Cardiac muscle cell (in vitro differentiated cells and primary cell): ENCODE measurements at places on chromosomes 12 and 14. TPM values are rescaled to one million over a fixed set of nuclear protein-coding genes. Genes with fewer than 3 reads are reported as not detected.

GRCh38 chr12:123384994-123385376 is 1.1 kb downstream of the KMT5A start:
- peak overlapping the region; percentile 62 for H3K4me3 ChIP-seq
- DNase-seq = peak; percentile 66
- peaks cover 10% of the 10 kb centered on the region for H3K4me1 ChIP-seq
- no peak overlapping the region for H3K27ac ChIP-seq
- H3K36me3 ChIP-seq = no peaks in the 10 kb centered on the region

DNA sequence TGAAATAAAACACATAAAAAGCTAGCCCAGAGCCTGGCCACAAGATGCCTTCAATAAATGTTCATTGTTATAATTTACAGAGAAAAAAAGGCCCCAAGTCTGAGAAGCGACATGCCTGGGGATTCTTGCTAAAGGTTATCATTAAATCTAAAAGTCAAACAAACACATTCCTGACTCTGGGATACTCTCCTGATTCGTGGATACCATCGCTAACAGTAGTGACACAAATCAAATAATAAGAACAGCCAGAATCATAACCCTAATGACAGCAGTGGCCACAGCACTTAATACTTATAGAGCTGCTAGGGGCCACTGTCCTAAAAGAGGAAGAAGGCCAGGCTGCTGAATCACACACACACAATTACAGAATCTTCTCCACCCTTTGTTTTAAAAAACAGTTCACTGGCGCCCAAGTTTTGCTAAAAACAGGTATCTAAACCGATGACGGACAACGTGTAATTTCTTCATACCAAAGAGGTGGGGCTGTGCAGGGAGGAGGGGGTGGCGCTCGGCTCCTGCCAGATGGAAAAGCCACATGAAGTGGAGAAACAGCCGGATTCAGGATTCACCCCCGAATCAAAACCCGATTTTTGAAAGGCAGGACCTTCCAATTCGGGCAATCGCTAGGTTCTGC is 1.2 kb downstream of the CLIP1 start:
- peak; percentile 58 for DNase-seq
- H3K4me1 ChIP-seq = peaks cover 17% of the 10 kb centered on the region
- peak overlapping the region; percentile 74 for H3K4me3 ChIP-seq
- H3K27me3 ChIP-seq = no peaks in the 10 kb centered on the region

- peak overlapping the region; percentile 94 for H3K4me3 ChIP-seq
- no peaks in the 10 kb centered on the region for H3K36me3 ChIP-seq
- peak overlapping the region; percentile 87 for H3K27ac ChIP-seq
- DNase-seq = no peak
- peaks cover 22% of the 10 kb centered on the region for H3K4me1 ChIP-seq
- H3K27me3 ChIP-seq = no peaks in the 10 kb centered on the region
These were observed 2.2 kb downstream of the PAWR start for GRCh38 chr12:79688376-79689060.

GRCh38 chr12:15230137-15230536 is 8.9 kb upstream of the RERG start:
- H3K4me1 ChIP-seq = no peaks in the 10 kb centered on the region
- H3K27me3 ChIP-seq = peaks cover 10% of the 10 kb centered on the region
- H3K36me3 ChIP-seq = no peaks in the 10 kb centered on the region
- no peak overlapping the region for H3K27ac ChIP-seq
- no peak overlapping the region for H3K4me3 ChIP-seq

GRCh38 chr12:6377667-6377994 is 2.3 kb upstream of the SCNN1A start:
- no peak overlapping the region for H3K27ac ChIP-seq
- H3K27me3 ChIP-seq = peaks cover 25% of the 10 kb centered on the region
- no peak for DNase-seq
- H3K36me3 ChIP-seq = no peaks in the 10 kb centered on the region
- H3K4me3 ChIP-seq = no peak overlapping the region
- peaks cover 13% of the 10 kb centered on the region for H3K4me1 ChIP-seq

DNA sequence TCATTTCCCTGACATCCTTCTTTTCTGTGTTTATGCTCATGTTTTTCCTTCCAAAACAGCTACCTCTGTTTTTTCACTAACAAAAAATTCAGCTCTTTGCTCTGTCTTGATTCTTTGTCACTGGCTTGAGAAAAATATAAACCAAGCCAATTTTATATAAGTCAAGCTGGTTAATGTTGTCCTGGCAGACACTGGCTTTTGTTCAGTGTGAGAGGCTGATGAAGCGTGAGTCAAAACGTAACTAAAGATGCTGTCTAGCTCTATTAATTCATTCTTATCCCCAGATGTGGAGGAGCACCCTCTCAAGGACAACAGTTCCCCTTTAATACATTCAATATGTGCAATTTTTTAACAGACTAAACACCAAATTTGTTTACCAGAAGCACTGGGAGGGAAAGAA is 15.8 kb downstream of the TSPAN8 start:
- no peak overlapping the region for H3K27ac ChIP-seq
- no peaks in the 10 kb centered on the region for H3K4me1 ChIP-seq
- no peaks in the 10 kb centered on the region for H3K27me3 ChIP-seq
- no peak for DNase-seq
- H3K4me3 ChIP-seq = no peak overlapping the region

GRCh38 chr14:100660498-100660881 is 66.2 kb upstream of the DLK1 start:
- H3K27me3 ChIP-seq = peaks cover 2% of the 10 kb centered on the region
- no peak overlapping the region for H3K27ac ChIP-seq
- no peaks in the 10 kb centered on the region for H3K4me1 ChIP-seq
- no peak overlapping the region for H3K4me3 ChIP-seq

GRCh38 chr12:6038160-6038559 is 86.3 kb downstream of the VWF start:
- peak; percentile 85 for DNase-seq
- no peaks in the 10 kb centered on the region for H3K27me3 ChIP-seq
- H3K27ac ChIP-seq = no peak overlapping the region
- no peaks in the 10 kb centered on the region for H3K36me3 ChIP-seq
- no peaks in the 10 kb centered on the region for H3K4me1 ChIP-seq

DNA sequence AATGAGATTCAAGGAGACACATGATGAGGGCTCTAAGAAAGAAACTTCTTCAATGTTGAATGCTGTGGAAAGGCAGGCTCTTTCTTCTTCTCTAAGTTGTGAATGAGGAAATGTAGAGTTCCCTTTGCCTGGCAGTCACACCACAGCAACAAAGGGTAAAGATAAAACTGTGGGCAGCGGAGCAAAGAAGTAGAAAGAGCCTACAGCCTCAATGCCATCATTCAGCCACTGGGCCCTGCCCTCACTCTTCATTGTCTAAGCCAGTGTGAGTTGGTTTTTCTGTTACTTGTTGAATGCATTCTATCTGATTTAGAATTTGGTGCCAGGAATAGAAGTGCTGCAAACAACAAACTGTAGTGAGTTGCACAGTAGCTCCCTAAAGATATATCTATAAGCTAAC is 12.2 kb downstream of the SDR9C7 start:
- no peak overlapping the region for H3K4me3 ChIP-seq
- no peak for DNase-seq

- no peak overlapping the region for H3K27ac ChIP-seq
- no peaks in the 10 kb centered on the region for H3K27me3 ChIP-seq
- peaks cover 4% of the 10 kb centered on the region for H3K4me1 ChIP-seq
- no peak for DNase-seq
These were observed 17.7 kb downstream of the STXBP6 start for GRCh38 chr14:25032092-25032784.

DNA sequence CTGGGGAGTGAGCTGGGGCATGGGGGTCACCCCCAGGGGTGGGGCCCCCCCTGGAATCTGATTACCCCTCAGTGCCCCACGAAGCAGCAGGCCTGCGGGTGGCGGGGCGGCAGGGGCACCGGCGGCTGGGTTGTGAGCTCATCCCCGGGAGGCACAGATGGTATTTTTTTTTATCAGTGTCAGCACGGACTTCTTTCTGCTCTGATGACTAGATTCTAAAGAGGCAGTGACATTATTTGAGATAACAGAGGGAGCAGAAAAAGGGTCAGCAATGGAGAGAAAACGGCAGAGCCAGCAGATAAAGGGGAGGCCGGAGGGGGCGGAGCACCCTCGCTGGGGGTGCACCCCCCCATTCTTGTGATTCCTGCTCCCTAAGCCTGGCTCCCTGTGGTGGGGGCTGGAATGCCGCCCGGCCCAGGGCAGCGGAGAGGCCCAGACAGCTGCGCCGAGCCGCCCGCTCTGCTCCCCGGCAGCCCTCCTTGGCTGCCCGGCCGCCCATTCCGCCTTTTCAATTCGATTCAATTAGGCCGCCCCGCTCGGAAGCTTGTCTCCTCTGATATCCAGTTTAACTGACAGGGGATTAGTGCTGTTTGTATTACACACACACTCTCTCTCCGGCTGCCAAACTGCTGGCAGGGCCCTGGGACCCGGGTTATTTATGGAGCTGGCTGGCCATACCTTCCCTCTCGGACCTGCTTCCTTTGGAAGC is 32.9 kb downstream of the MVK start:
- no peaks in the 10 kb centered on the region for H3K27me3 ChIP-seq
- H3K4me1 ChIP-seq = peaks cover 23% of the 10 kb centered on the region
- DNase-seq = peak; percentile 38

DNA sequence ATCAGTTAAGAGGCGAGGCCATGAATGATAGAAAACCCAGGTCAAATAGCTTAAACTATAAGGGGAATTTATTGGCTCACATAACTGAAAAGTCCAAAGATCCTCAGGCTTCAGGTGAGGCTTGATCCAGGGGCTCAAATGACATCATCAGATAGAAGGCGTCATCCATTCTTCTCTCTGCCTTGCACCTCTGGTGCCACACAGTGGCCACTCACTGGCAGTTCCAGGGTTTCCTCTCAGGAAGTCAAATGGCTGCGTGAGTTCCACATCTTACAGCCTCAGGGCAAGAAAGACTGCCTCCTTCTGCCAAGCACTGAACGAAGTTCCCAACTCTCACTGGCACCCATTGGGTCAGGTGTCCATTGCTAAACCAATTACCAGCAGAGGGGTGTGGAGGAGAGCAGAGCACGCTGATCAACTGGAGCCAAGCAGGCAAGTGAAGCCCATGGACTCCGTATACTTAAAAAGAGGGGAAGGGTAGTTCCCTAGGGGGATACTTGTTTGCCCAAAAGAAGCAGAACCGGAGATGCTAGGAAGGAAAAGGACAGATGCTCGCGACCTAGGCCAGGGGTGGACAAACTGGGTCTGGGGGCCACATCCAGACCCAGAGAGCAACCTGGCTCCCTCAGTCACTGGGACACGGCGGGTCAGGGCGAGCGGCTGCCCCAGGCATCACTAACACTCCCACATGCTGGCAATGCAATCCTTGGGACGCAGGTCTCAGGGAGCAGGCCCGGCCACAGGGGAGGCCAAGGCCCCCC is 69.3 kb downstream of the SERPINA3 start:
- no peak overlapping the region for H3K27ac ChIP-seq
- no peaks in the 10 kb centered on the region for H3K27me3 ChIP-seq
- H3K36me3 ChIP-seq = no peaks in the 10 kb centered on the region
- no peaks in the 10 kb centered on the region for H3K4me1 ChIP-seq
- peak; percentile 67 for DNase-seq

DNA sequence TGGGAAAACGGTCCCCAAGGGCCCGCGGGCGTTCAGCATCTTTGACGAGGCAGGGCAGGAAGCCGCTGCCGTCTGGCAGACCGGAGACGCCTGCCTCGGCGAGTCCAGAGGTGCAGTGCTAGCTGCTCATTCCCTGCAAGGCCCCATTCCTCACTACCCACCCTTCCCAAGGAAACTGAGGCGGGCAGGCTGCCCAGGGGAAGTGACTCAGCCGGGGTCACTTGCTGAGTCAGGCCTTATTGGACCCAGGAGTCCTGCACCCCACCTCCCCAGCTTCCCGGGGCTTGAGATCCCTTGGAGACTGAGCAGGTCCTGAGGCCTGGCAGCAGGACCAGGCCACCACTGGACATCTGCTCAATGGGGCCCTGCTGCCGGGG is 3.7 kb downstream of the SH2B3 start:
- DNase-seq = peak; percentile 58
- H3K36me3 ChIP-seq = no peaks in the 10 kb centered on the region
- H3K4me3 ChIP-seq = no peak overlapping the region
- H3K27me3 ChIP-seq = no peaks in the 10 kb centered on the region

DNA sequence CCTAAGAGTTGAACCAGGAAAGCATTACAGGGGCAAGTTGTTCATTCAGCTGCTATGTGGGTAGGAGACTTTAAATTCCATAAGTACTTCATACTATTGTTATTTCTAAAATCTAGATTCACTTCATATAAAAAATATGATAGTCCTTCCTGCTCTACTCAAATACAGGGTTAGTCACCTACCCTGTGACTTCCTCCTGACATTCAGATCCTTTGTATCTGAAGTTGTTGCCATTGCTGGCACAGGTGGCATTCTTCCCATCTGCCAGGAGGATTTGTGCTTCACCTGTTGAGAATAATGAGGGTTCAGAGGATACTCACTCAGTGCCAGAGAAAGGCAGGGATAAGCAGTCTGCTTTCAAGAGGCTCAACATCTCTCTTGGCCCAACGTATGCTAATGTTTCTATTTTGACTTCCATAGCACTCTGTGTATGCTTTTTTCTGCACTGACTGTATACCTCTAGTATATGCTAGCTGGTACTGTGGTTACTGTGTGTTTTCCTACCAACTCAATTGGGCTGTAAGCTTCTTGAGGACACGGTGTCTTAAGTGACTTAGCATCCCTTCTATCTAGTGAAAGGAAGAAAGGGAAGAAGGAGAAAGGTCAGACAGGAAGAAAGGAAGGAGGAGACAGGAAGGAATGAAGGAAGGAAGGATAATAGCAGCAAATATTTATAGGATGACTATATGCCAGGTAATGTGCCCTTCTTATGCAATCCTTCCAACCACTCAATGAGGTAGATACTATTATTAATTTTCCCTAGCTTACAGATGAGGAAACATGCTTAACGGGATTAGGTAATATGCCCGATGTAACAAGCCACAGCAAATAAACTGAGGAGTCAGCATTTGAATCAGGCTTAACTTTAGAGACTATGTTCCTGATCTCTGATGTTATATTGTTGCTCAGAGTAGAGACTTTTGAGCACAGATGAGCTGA is 38.5 kb upstream of the FGF6 start:
- H3K4me1 ChIP-seq = no peaks in the 10 kb centered on the region
- no peak for DNase-seq
- no peak overlapping the region for H3K27ac ChIP-seq
- H3K4me3 ChIP-seq = no peak overlapping the region

- no peak for DNase-seq
- H3K27ac ChIP-seq = no peak overlapping the region
- H3K4me3 ChIP-seq = no peak overlapping the region
- no peaks in the 10 kb centered on the region for H3K4me1 ChIP-seq
These were observed 32.3 kb downstream of the MEG3 start for GRCh38 chr14:100857923-100858837.

DNA sequence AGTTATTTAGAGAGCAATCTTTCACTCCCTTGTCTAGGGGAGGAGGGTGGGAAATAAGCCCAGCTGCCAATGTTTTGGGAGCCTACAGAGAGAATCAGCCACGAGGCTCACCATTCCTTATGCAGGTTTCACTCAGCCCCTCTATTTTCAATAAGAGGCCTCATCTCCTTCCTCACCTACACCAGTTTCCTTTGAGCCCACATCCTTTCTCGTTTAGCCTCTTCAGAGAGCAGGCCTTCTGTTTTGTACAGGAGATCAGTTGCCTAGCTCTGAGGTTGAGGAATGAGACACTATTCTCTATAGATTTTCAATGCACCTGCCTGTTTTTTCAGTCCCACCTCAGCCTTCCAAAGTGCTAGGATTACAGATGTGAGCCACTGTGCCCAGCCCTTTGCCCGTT is 17.9 kb downstream of the SNAPC1 start:
- H3K27me3 ChIP-seq = no peaks in the 10 kb centered on the region
- no peak overlapping the region for H3K4me3 ChIP-seq
- no peak for DNase-seq

LUM gene
- 2.3 and 2.5 TPM in 2 replicates for total RNA-seq

A2ML1 gene
- total RNA-seq = 0.04 TPM in 1 of 2 replicates, not detected in the other

NGB gene
- 0.09 TPM in 1 of 2 replicates, not detected in the other for total RNA-seq

PTPRO gene
- total RNA-seq = 0.07 and 0.12 TPM in 2 replicates

RDH12 gene
- total RNA-seq = 0.48 TPM in 1 of 2 replicates, not detected in the other

DHRS2 gene
- total RNA-seq = 1.0 TPM in 1 of 2 replicates, not detected in the other

GPX2 gene
- not detected in 2 replicates for total RNA-seq

PZP gene
- total RNA-seq = not detected in 2 replicates
